ENCODE measurements at places on chromosomes 12 and 14.

- DNase-seq: no peak
These were observed 58.3 kb downstream of the NINJ2 start for GRCh38 chr12:604956-605355.

DNA sequence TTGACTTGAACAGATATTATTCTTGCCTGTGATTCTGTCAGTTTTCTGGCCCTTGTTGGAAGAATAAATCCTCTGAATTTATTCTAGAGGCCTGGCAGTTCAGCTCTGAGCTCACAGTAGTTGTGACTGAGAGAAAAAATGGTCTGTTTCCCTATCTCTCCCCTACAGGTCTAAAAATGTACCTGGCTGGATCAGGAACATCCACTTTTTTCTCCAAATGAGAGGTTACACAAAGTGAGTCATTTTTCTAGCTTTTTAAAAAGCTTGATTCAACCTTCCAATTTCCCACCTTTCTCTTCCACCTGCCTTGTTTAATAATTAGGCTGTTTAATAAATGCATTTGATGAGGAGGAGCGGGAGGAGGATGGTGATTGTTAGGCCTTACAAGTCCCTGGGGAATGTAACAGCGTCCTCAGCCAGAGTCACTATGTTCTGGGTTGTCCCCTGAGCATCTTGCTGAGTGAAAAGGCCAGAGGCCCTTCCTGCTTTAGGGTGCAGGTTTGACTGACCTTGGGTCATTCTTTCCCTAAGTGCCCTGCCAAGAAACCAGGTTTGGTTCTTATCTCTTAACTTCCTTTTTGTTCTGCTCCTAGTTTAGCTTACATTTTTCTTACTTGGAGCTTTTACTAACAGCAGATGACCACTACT lies 91.7 kb upstream of the FUT8 start:
- no peak for DNase-seq

DNA sequence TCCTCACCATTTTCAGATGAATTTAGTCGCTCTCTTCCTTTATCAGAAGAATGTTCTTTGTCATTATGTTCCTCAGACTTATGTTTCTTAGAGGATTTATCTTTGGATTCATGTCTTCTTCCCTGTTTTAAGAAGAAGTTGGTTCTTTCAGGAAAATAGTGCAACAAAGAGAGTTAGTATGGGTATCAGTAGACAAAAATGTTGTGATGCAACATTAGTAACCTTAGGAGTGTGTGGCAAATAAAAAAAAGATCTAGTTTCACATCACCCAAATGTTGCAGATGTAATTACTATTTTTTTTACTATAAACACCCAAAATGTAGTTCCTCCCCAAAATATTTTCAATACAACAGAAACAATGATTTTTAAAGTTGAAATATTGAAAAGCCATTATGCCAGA lies 7.8 kb downstream of the RSRC2 start:
- no peak for DNase-seq

- no peak for DNase-seq
These were observed 28.1 kb upstream of the CFL2 start for GRCh38 chr14:34742270-34743115.

GRCh38 chr12:102539651-102540553 lies 59.5 kb upstream of the IGF1 start:
- no peak for DNase-seq

GRCh38 chr12:121849665-121850064 lies 9.0 kb downstream of the HPD start:
- no peak for DNase-seq

DNA sequence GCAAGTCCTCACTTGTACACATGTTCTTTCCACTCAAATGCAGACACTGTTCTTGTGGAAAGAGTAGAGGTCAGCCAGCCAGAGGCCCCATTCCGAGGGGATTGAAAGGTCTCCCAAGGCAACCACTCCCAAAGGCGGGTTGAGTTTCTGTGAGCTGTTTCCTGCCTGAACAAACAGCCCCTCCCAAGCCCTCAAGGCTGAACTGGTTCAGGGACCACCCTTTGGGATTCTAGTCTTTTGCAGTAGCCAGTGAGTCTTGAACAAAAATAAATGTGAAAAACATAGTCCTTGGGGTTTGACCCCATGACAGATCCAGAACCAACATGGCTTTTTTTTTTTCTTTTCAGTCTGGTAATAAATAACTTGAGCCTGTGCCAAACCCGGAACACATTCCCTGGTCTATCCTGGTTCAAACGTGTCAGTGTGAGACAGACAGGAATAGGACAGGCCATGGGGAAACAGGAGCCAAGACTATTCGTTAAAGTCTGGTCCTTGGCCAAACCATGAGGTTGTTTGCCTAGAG lies 17.6 kb upstream of the STK38L start:
- no peak for DNase-seq

GRCh38 chr12:114438635-114439256 lies 32.8 kb upstream of the TBX5 start:
- DNase-seq: no peak

Measured in Peyer's patch (tissue), 4 donors.